ENCODE measurements at places on chromosomes 5 and 9.

DNA sequence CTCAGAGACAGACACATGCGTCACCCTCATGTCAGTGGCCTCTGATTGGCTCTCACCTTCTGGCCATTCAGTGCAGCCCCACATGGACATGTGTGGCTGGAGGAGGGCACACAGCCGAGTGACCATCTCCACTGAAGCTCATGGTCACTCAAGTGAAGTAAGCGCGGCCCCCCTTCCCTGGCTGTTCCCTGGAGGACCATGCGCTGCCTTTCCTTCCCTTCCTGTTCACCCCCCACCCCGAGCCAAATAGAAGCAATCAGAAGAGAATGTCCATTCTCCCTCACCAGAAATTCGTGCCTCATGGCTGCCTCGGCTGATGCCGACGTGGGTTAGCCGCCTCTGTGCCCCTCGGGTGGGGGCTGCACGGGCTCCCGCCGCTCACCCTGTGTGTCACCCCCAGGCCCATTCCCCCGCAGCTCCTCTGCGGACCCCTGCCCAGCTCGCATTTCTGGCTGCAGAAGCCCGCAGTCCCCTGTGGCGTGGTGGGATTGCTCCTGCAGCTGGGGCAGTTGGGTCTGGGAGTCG, 12.5 kb upstream of the COL5A1 start:
- DNase-seq, result no peak

DNA sequence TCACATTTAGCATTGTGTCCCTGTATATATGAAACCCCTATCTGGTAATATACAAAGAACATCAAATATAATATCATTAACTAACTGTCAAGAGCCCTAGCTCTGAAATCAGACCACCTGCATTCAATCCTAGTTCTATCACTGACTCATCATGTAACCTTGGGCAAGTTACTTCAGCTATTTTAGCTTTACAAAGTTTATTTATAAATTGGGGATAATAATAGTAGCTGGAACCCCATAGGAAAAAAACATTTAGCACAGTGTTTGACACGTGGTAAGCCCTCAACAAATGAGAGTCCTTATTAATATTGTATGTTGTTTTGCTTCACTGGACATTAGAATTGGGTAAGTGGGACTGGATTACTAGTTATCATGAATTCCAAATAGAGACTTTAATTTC, 157.5 kb downstream of the EBF1 start:
- no peak for DNase-seq

DNA sequence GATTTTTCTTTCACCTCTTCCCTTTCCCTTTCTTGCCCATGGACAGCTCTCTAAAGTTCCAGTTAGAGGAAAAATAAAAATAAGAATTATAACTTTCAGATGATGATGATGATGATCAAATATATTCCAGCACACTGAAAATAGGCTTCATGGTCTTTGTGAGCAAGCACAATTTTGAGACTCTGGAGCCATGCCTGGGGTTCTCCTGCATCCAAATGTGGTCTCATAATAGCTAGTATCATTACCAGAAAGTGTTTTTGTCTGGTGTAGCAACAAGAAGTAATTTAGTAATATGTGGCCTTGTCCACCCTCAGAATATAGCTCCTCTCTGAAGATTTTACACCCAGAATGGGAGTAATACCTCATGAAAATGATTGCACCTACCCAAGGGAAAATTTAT, 150.4 kb downstream of the SNCAIP start:
- DNase-seq, result no peak

- no peak for DNase-seq
Observed at GRCh38 chr5:97111616-97112015, 30.8 kb downstream of the LIX1 start.

DNA sequence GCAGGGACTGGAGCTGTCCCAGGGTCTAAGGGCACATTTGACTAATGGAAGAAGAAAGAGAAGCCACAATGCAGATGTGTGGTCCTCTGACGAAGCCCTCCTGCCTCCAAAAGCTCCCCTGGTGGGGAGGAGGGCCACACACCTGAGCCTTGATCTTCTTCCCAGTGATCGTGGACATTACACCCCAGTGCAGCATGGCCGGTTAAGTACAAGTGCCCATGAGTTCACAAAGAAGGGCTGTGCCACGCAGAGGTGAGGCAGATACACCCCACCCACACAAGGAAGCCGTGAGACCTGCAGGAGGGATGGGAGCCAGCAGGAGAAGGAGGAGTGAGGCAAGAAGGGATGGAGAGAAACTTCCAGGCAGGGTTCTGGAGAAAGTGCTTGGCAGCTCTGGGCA, 199.0 kb upstream of the MVB12B start:
- no peak for DNase-seq

GRCh38 chr5:100424017-100424416, 111.2 kb upstream of the FAM174A start:
- DNase-seq, result no peak

GRCh38 chr5:125484742-125485641, 738.6 kb upstream of the ZNF608 start:
- DNase-seq, result no peak

- DNase-seq, result no peak
Observed at GRCh38 chr5:95864456-95864855, 41.9 kb upstream of the GLRX start.
